Activated CD8-positive, alpha-beta T cell treated with anti-CD3 and anti-CD28 coated beads for 36 hours (primary cell): ENCODE measurements at places on chromosomes 6 and 20. TPM values are rescaled to one million over a fixed set of nuclear protein-coding genes. Genes with fewer than 3 reads are reported as not detected.

Gene TAF8
- total RNA-seq = 40.0 TPM

Gene KPNA5
- 10.3 TPM for total RNA-seq

Gene HUS1B
- total RNA-seq = 1.0 TPM

Gene OOEP
- not detected for total RNA-seq

GRCh38 chr6:40584741-40585140, 2.4 kb downstream of the LRFN2 start:
- no peak overlapping the region for H3K27ac ChIP-seq
- DNase-seq = no peak
- H3K27me3 ChIP-seq = peaks cover 32% of the 10 kb centered on the region
- no peak overlapping the region for H3K4me3 ChIP-seq
- peaks cover 15% of the 10 kb centered on the region for H3K4me1 ChIP-seq

DNA sequence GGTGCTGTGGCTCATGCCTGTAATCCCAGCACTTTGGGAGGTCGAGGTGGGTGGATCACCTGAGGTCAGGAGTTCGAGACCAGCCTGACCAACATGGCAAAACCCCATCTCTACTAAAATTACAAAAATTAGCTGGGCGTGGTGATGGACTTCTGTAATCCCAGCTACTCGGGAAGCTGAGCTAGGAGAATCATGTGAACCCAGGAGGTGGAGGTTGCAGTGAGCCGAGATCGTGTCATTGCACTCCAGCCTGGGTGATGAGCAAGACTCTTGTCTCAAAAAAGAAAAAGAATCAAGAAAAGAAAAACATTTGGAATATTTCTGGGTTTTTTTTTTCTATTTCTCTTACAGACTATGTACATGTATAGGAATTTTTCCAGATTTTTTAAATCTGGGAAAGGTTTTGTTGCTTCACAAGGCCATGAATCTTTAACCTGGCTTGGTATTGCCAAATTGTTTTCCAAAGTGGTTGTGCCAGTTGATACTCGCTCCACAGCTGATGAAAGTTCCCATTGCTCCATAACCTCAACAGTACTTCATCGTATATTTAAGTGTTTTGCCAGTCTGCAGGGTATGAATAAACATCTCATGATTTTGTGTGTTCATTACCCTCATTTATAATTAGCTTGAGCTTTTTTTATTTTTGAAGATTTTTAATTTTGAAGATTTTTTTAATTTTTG, 33.5 kb downstream of the RNF217 start:
- H3K27me3 ChIP-seq = no peaks in the 10 kb centered on the region
- no peak overlapping the region for H3K4me3 ChIP-seq
- H3K36me3 ChIP-seq = no peaks in the 10 kb centered on the region
- no peak for DNase-seq
- H3K27ac ChIP-seq = no peak overlapping the region

DNA sequence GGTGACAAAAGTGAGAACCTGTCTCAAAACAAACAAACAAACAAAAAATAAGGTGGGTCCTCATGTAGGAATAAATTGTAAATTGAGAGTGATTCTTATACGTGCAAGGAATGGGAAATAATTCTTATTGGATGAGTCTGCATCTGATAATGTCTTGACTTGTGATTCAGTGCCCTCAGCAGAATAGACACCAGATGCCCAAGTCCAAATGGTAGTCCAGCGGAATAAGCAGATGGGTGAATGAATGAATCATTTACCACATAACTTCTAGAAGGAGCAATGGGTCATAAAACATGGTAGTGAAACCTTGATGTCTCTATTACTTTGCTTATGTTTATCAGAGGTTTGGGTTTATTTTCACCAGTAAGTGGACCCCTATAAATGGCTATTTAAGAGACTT, 747.7 kb downstream of the PHF3 start:
- no peak overlapping the region for H3K4me3 ChIP-seq
- no peaks in the 10 kb centered on the region for H3K27me3 ChIP-seq
- H3K27ac ChIP-seq = no peak overlapping the region
- DNase-seq = no peak
- no peaks in the 10 kb centered on the region for H3K4me1 ChIP-seq

GRCh38 chr20:49427751-49428518, 54.5 kb downstream of the KCNB1 start:
- H3K27ac ChIP-seq = no peak overlapping the region
- DNase-seq = no peak
- no peaks in the 10 kb centered on the region for H3K4me1 ChIP-seq
- H3K36me3 ChIP-seq = no peaks in the 10 kb centered on the region
- no peak overlapping the region for H3K4me3 ChIP-seq
- H3K27me3 ChIP-seq = peaks cover 14% of the 10 kb centered on the region

DNA sequence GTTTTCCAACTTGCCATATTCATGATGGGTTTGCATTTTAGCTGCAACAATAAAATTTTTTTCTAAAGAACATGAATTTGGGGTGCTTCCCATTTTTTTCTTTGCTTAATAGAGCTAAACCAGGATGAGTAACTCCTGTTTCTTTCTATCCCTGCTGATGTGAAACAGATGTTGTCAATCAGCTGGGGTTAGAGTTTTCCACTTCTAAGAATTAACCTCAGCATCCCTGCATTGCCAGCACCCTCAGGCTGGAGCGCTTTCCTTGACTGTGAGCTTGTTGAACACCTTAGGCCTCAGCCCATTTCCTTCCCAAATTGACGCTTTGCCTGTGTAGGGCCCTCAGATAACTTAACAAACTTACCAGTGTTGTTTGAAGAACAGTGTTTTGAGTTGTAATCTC, 74.5 kb downstream of the PTPN1 start:
- peaks cover 2% of the 10 kb centered on the region for H3K4me1 ChIP-seq
- peak overlapping the region; percentile 3 for H3K27ac ChIP-seq
- no peak for DNase-seq
- no peak overlapping the region for H3K4me3 ChIP-seq
- H3K36me3 ChIP-seq = peaks cover 31% of the 10 kb centered on the region

DNA sequence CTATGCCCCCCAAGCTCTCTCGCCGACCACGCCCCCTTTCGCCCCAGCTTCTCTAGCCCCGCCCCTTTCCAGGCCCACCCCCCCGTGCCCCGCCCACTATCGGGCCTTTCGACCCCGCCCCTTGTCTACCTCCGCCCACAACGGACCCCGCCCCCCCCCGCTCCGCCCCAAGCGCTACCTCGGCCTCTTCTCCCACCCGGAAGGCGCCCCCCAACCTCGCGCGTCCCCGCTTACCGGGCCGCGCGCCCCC, 200 bp downstream of the ZBTB22 start:
- no peak for DNase-seq
- H3K27ac ChIP-seq = peak overlapping the region; percentile 44
- peaks cover 69% of the 10 kb centered on the region for H3K4me1 ChIP-seq
- H3K27me3 ChIP-seq = no peaks in the 10 kb centered on the region
- H3K4me3 ChIP-seq = peak overlapping the region; percentile 97

DNA sequence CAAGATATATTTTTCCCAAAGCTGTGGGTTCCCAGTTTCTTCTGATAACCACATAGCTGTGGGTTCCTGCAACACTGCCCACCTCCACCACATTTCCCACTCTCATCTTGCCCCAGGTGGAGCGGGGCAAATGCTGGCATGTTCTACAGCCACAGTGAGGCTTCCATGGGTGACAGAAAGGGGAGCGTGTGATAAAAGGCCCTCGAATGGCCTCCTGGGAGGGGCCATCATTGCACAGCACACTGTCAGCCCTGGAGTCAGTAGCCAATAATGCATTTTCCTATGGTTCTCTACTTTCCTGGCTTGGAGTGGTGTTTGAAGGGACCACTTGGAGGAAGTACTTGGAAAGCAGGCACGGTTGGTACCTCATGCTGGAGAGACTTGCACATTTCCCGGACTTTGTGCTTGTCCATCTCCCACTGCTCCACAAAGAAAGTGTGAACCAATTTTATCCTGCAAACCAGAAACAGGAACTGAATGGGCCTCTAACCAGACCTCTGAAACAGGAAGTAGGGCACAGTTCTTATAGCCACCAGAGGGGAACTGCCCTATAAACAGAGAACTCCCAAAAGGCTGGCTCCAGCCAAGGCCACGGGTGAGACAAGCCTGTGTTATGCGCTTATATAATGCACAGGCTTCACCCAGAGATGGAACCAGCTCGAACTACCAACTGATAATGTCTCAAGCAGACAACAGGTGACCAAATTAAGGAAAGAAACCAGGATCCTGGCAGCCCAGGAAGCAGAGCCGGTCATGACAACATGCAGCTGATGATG, 8.6 kb downstream of the MAP3K5 start:
- H3K27me3 ChIP-seq = no peaks in the 10 kb centered on the region
- peaks cover 16% of the 10 kb centered on the region for H3K36me3 ChIP-seq
- H3K27ac ChIP-seq = peak overlapping the region; percentile 78
- H3K4me1 ChIP-seq = peaks cover 71% of the 10 kb centered on the region
- DNase-seq = no peak

- peaks cover 3% of the 10 kb centered on the region for H3K4me1 ChIP-seq
- no peak for DNase-seq
- H3K4me3 ChIP-seq = no peak overlapping the region
- H3K27ac ChIP-seq = no peak overlapping the region
- H3K36me3 ChIP-seq = no peaks in the 10 kb centered on the region
Observed at GRCh38 chr20:50054626-50055511, 58.1 kb downstream of the UBE2V1 start.

DNA sequence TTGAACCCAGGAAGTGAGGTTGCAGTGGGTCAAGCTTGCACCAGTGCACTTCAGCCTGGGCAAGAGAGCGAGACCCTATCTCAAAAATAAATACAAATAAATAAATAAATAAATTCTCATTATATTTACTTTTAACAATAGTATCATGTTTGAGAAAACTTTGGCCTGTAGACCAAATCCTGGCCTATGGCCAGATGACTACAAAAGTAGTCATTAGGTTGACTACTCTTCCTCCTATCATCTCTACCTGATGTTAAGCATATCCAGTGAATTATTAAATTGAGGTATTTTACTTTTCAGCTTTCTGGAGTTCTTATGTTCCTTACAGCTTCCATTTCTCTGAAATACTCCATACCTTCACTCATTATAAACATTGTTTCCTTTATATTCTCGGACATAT, 280.6 kb downstream of the LAMA2 start:
- no peak for DNase-seq
- H3K36me3 ChIP-seq = no peaks in the 10 kb centered on the region
- no peaks in the 10 kb centered on the region for H3K27me3 ChIP-seq
- H3K27ac ChIP-seq = no peak overlapping the region
- H3K4me1 ChIP-seq = no peaks in the 10 kb centered on the region
